ENCODE measurements at places on chromosomes 2 and 18.

DNA sequence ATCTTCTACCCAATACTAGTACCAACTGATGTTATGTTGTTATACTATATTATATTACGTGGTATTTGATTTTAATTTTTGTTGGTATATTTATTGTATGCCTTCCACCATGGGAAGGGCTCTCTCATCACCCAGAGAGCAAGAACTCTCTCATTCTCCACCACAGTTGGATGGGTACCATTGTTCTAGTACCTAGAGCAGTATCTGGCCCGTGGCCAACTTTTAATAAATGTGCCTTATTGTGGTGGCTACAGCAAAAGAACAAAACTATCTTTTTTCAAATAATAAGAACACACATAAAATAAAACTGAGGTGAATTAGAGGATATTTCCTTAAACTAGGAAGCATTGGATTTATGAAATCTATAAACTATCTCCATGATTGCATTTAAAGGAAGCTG, 71.8 kb downstream of the PID1 start:
- DNase-seq, result no peak

DNA sequence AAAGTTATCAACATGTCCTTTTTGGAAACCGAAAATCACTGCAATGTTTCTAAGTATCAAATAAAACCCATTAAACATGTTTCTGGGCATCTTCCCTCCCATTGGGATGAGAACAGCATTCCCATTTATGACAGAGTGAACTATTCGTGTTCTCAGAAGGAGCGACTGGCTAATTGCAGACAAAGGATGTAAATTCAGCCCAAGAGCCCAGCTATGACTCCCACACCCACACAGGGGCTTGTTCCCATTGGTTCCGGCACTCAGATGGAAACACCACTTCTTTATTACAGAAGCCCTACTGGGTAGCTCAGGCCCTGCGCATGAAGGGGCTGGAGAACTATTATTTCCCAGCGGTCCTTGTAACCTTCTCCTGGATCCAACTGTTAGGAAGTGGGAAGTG, 16.6 kb upstream of the NPAS2 start:
- no peak for DNase-seq

DNA sequence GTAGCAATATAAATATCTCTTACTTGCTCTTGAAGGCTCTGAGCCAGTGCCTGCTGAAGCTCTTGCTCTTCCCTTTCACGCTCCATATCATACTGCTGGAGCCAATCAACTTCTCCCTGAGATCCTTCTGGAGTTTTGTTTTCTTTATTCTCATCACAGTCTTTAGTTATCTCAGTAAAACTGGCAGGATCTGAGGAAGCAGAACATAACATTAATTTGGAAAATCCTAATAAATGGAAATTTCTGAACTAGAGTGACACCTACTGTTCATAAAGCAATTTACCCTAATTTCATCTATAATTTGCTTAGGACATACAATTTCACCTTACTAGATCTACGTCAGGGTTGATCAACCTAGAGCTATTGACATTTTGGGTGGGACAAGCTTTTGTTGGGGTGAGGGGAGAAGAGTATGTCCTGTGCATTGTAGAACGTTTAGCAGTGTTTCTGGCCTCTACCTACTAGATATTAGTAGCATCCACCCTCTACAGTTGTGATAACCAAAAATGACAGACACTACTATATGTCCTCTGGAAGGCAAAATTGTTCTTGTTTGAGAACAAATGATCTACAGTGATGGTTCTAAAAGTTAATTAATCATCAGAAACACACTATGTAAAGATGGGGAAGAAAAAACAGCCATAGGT, 47.2 kb downstream of the VIL1 start:
- no peak for DNase-seq

DNA sequence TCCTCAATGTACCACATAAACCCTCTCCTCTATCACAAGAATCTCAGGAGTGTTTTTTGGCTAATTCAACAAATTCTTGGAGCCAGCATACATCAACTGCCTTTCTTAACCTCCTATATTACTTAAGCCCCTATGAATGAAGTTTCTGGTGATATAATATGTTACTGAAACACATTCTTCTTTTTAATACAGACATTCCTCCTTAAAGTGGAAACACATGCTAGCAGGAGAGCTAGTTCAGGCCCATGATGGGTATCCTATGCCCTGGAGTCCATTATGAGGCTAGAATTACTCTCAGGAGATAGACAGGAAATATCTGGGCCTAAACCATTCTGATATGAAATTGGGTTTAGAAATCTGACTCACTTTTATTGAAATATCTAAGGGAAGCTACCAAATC, 26.6 kb upstream of the RMDN2 start:
- no peak for DNase-seq

DNA sequence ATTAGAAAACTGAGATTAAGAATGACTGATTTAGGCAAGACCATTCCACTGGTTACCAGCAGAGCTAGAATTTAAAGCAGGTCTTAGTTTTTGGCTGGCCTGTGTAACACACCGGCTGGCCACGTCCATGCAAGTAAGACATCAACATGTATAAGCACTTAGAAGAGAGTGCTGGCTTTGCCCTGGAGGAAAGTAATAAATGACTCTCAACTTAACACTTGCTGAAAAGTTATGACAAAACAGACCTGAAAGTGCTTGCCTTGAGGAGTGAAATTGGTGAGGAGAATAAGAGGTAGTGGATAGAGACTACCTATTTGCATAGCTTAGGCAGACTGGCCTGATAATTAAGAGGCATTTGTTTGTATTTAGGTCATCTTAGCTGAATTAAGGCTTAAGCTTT, 165.7 kb upstream of the KCNJ3 start:
- no peak for DNase-seq

- DNase-seq, result no peak
Measured at GRCh38 chr2:237667893-237668292, 40.5 kb downstream of the LRRFIP1 start.

DNA sequence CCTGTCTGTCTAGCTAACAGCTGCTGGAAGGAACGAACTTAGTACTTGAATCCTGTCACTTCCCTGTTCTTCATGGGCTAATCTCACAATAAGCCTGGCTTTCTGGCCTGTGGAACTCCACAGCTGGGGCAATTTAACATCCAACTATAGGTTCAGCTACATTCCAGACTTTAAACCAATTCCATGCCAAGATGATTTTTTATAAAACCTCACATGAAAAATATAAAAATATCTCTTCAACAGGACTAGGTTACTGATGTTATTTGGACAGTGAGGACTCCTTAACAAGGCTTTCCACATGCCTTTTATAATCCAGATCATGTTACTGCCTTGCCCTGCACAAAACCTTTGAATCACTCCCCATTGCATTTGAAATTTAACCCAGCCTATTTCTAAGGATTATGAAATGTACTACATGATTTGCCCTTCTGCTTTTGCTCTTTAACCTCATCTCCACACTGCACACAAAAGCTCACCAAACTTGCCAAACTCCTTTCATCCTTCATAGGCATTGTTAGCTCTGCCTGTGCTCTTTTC, 863.2 kb upstream of the CHAC2 start:
- DNase-seq, result no peak

DNA sequence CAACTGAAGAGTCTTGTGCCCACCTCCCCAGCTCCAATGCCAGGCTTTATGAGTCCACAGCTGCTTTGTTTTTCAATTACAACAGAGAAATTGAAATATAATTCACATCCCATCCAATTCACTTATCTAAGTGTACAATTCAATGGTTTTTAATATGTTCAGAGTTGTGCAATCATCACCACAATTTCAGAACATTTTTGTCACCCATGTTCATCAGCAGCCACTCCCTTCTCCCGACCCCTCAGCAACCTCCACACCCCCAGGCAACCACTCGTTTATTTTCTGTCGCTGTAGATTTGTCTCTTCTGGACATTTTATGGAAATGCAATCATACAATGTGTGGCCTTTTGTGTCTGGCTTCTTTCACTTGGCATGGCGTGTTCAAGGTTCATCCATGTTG, 23.3 kb downstream of the INHBB start:
- DNase-seq, result no peak

GRCh38 chr2:143482771-143483170, 353.6 kb downstream of the ARHGAP15 start:
- DNase-seq, result no peak

- no peak for DNase-seq
Measured at GRCh38 chr2:28357948-28358667, 34.5 kb upstream of the FOSL2 start.

- no peak for DNase-seq
Measured at GRCh38 chr2:48750128-48750739, 5.3 kb downstream of the LHCGR start.

- DNase-seq, result no peak
Measured at GRCh38 chr2:2296400-2296799, 34.7 kb downstream of the MYT1L start.

DNA sequence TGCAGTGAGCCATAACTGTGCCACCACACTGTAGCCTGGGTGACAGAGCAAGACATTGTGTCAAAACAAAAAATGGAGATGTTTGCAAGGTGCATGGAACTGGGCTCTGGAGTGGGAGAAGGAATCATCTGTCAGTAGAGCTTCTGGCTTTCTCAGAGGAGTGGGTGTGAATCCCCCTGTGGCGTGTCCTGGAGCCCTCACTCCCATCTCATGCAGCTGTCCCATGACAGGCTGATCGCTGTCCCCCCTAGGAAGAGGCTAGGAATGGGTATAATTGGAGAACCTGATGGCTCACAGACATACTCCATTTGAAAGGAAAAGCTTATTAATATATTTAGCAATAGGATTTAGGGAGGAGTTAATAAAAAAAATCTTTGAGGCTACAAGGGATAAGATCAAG, 125.8 kb upstream of the EPB41L3 start:
- no peak for DNase-seq

- DNase-seq, result no peak
Measured at GRCh38 chr18:42548493-42548892, 567.0 kb downstream of the RIT2 start.

GRCh38 chr2:181805228-181806038, 86.1 kb upstream of the ITPRID2 start:
- DNase-seq, result no peak

DNA sequence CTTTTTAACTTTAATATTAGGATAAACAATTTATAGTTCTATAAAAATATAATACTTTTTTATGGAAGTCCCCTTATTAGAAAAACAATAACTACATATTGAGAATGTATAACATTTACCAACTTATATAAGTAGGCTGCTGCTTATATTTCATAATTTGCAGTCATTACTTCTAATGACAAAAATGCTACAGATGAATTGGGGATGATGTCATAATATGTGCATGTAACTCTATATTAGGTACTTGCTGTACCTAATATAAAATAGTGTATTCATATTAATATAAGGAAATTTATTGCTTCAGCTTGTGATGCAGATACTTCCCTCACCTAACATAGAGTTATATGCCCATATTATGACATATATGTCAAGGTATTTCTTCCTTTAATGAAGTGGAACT, 100.7 kb downstream of the GALNT13 start:
- DNase-seq, result no peak

DNA sequence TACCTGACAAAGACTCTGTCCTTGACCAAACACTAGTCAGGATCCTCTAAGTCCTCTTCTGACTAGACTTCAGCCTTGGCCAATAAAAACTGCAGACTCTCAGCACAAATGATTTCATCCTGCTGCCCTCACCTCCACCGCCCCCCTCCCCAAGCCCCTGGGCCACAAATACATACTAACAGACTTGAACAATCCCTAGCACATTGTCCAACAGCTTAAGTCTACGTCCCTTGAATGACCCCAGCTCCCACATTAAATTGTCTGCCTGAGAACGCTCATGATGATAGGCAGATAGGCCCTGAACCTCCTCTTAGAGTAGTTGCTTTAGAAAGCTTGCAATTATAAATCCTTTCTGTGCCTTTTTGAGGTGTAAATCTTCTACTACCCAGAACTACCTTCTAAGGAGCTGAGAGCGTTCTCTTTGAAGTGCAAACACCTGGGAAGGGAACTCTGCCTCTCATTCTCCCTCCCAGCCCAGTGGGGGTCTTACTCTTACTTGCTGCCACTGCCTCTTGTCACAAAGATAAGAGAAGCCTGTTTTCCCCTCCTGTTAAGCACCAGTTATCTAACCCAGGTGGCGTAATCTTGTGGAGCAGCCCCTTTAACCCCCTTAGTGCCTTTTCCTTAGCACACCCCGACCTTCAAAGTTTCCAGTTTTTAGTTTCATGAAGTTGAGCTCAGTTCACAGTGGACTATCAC, 1225.6 kb downstream of the LRP1B start:
- no peak for DNase-seq

GRCh38 chr2:10661846-10662245, 27.9 kb downstream of the NOL10 start:
- no peak for DNase-seq

- DNase-seq, result no peak
Measured at GRCh38 chr2:161239326-161240109, 68.7 kb upstream of the PSMD14 start.

GRCh38 chr18:23178661-23179081, 43.4 kb downstream of the CABLES1 start:
- no peak for DNase-seq

DNA sequence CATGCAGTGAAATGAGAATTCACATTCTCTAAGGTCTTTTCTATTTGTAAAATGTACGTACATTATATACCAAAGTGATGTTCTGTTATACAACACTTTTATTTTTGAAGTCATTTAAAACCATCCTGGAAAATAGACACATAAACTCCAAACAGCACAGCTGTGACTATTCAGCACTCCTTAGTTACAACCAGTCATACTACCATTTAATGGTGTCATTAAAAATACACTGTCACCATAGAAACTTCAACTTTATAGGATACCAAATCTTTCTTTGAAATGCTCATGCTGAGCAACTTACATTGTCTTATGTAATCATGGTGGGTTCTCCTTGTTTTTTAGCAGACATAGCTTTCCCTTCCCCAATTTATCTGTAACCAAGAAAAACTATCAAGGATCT, 85.3 kb downstream of the METTL4 start:
- no peak for DNase-seq

- DNase-seq, result no peak
Measured at GRCh38 chr18:7034924-7035323, 82.7 kb downstream of the LAMA1 start.

DNA sequence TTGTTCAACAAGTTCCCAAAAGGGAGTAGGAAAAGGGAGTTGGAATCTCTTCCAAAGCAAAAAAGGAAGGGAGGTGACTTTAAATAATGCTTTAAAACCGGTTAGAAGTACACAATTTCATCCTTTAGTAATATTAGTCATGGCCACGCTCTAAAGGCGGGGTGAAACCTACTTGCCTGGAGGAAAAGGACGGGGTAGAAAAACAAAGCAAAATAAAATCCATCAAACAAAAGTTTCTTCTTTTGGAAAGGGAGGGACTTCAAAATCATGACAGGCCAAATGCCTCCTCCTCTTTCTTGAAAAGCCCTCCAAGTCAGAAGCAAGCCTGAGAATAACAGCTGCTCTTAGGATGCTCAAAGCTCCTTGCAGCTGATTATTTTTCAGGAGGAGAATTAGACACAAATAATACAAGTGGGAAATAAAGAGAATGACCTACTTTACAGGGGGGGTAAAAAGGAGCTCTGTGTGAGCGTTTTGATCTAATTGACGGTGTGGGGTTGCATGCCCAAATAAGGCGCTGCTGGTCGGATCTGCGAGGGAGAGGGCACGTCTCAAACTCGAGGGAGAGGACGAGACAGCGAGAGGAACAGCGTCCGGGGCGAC, 1.8 kb upstream of the NPAS2 start:
- no peak for DNase-seq

GRCh38 chr2:96092573-96092877, 23.8 kb downstream of the ADRA2B start:
- DNase-seq, result no peak

Measured in HS-27A (cell line).